ENCODE measurements at places on chromosomes 2 and 18.

GRCh38 chr2:20015482-20016083, 3.1 kb upstream of the MATN3 start:
- DNase-seq: peak; percentile 16

GRCh38 chr18:42707080-42707479, 408.4 kb downstream of the RIT2 start:
- DNase-seq: no peak

GRCh38 chr2:45178854-45179253, 169.6 kb upstream of the SIX2 start:
- DNase-seq: no peak

DNA sequence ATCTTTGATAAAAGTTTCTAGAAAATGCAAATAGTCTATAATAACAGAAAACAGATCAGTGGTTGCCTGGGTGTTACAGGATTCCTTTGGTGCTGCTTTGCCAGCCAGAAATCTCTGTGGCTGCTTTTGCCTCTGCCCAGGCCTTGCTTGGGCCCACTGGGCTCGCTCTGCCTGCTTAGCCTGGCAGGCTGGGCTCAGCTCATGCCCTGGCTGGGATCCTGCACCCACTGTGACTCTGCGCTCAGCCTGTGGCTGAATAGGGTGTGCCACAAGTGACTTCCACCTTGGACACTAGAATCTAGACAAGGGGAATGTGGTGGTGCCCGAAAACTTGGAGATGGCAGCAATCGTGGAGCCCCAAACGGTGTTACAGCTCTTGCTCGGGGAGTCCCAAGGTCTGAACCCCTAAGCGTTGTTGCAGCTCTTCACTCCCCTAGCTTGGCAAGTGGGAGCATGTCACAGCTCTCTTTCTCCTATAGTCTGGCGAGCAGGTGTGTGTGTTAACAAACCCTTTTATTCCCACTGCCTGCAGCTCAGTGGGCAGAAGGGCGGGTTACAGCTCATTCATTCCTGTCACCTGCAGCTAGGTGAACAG, 50.9 kb downstream of the FBXO48 start:
- no peak for DNase-seq

DNA sequence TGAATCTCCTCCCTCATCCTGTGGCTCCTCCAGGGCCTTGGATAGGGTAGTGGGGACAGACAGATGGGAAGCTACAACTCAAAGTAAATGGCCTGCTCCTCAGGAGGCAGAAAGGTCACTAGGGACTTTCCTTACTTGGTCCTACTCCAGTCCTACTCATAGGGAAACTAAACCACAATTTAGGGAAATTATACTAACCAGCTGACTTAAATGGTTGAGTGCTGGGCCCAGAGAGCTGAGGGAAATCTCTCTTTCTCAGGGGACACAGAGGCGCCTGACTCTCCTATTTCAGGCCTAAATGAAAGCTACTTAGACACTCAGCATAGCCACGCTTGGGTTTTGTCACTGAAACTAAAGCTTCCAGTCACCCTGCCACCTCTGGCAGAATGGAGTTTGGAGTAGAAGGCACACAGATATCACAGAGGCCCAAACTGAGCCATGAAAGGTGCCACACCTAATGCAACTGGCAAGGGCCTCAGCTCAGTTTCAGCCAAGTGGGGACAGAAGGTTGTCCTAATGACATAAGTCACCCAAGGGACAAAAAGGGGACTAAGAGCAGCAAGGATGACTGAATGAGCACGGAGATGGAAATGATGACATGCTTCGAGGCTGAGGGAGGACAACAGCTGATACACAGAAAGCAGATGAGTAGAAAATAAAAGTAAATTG, 24.0 kb downstream of the CERKL start:
- DNase-seq: no peak

GRCh38 chr2:127055786-127056076, 51.2 kb downstream of the BIN1 start:
- DNase-seq: no peak

GRCh38 chr2:120444691-120445240, 98.8 kb downstream of the INHBB start:
- no peak for DNase-seq

DNA sequence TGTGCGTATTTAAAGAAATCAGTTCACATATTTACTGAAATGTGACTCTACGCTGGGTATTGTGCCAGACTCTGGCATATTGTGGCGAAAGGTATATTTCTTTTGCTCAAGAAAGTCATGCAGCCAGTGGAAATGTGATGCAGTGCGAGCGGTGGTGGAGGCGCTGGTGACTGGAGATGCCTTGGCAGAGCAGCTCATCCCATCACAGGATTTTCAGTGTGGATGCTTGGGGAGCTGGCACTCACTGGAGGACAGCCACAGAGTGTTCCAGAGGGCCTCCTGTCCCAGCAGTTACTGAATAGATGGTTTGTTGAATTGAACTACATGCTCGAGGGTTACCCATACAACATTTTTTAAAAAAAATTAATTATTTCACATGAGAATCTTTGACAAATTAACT, 117.6 kb downstream of the ZNF407 start:
- DNase-seq: no peak

DNA sequence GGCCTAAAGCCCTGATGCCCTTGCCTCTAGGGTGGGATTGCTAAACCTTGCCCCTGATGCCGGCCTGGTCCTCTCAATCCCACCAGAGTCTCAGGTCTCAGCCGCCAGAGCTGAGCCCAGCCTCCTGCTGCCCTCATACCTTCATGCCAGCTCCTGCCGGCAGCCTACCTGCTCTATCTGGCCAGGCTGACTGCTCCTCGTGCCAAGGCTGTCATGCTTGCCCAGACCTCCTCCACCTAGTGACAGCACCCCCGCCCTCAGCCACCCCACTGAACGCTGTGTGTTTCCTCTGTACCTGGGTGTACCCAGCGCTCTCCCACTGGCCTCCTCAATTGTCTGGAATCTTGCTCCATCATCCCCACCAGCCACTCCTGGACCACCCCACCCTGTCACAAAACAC, 120.1 kb downstream of the CACNB4 start:
- no peak for DNase-seq

DNA sequence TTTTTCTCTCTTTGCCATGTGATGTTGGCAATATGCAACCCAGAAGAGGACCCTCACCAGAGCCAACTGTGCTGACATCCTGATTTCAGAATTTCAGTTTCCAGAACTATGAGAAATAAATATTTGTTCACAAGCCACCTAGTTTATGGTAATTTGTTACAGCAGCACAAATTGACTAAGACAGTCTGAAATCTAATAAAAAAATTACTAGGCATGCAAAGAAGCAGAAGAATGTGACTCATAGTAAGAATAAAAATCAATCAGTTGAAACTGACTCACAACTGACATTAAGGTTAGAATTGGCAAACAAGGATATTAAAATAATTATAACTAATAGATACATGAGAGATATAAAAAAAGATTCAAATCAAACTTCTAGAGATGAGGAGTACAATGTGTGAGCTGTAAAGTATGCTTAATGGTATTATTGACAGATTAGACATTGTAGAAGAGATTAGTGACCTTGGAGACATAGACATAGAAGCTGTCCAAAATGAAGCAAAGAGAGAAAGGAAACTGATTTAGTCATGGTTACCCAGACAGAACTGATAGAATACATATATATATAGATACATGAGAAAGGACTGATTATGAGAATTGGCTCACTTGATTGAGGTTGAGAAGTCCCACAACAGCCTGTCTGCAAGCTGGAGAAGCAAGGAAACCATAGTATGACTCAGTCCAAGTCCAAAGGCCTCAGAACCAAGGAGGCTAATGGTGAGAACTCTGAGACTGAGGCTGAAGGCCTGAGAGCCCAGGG, 27.8 kb upstream of the TTC39C start:
- no peak for DNase-seq

GRCh38 chr2:54432251-54433015, 23.7 kb upstream of the SPTBN1 start:
- no peak for DNase-seq

- DNase-seq: no peak
Observed at GRCh38 chr2:68653034-68653433, 9.7 kb downstream of the PROKR1 start.

GRCh38 chr18:23631746-23632145, 31.0 kb downstream of the ANKRD29 start:
- no peak for DNase-seq

GRCh38 chr2:63698786-63699548, 110.2 kb downstream of the MDH1 start:
- peak; percentile 35 for DNase-seq

- no peak for DNase-seq
Observed at GRCh38 chr2:217283460-217283859, 423.6 kb upstream of the TNP1 start.

DNA sequence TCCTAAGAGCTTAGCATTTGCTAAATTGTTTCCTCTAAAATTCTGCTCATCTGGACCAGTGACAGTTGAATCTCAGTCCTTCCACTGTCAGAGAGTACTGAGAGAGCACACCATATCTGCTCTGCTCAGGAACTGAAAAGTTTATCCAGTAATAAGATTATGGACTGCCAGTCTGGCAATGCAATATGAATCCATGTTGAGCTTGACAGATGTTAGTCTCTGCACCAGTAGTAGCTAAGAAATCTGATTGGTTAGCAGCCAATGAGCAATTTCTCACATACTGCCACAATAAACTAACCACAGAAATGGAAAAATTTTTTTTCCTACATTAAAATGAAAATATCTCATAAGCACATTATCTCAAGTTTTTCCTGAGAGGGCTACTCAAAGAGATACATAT, 2.3 kb downstream of the PRKD3 start:
- no peak for DNase-seq

All from HAP-1 (cell line).